Dorsolateral prefrontal cortex (tissue), 122 donors: ENCODE measurements at places on chromosomes 5 and 9. TPM values are rescaled to one million over a fixed set of nuclear protein-coding genes. Genes with fewer than 3 reads are reported as not detected.

- DNase-seq = no peak
These were observed 143.2 kb downstream of the C9orf152 start for GRCh38 chr9:110064803-110065202.

SAXO1 gene
- total RNA-seq = 0.07 TPM

GRCh38 chr9:114953959-114954358 lies 23.6 kb upstream of the TNFSF8 start:
- DNase-seq = no peak

GRCh38 chr5:166293892-166294291 lies 1997.6 kb upstream of the WWC1 start:
- no peak for DNase-seq

DNA sequence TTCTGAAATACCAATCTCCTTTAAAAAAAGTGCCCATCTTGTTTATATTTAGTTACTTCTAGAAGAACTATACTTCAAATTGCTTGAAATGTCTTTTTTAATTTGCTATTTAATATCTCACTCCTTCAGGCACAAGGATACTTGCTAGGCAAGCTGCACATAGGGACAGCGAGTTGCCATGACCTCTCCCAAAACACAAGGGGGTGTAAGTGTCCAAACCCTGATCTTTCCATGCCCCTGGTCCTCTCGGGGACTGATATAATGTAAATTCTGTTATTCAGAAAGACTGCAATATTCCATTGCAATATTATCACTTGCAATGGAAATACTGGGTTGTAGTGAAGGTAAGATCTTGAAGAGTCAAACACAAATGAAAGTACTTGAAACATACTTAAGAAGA lies 480.4 kb downstream of the CETN3 start:
- no peak for DNase-seq

FCN2 gene
- not detected for total RNA-seq

DNA sequence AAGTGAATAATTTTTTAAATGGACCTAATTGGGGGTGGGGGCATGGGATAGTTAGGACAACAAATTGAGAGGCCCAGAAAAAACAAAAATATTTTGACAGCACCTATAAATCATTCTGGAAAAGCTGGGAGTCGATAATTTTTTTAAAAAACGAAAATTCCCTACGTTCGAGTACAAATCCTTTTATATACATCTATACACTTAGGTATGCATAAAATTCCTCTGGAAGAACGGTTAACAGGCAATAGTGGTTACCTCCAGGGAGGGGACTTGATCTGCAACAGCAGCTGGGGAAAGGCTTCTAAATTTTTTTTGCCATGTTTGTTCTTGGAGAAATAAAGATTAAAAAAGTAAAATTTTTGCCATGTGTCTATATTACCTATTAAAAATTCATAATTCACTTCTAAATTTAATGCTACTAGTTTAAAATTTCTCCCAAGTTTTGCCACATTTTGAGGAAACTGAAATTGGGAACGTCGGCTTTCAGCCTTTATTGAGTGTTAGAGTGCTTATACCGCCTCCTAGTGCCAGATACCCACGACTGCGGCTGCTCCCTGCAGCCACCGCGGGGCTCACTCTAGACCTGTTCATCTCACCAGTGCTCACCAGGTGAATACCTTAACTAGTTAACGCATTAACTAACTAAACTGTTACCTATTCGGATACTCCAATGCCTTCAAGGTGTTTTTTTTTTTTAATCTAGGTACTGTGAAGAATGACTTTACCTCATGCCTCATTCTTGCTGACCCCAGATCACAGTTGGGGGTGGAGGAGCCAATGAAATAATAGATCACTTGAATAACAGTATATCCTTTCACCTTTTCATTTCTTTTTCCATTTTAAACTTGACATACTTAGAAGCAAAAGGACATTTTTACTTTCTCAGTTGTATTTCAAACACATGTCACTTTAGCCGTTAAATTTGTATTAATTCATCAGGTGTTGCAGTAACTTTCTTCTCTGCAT lies 1.8 kb upstream of the BHMT start:
- no peak for DNase-seq
